ENCODE measurements at places on chromosomes 13 and 19.

DNA sequence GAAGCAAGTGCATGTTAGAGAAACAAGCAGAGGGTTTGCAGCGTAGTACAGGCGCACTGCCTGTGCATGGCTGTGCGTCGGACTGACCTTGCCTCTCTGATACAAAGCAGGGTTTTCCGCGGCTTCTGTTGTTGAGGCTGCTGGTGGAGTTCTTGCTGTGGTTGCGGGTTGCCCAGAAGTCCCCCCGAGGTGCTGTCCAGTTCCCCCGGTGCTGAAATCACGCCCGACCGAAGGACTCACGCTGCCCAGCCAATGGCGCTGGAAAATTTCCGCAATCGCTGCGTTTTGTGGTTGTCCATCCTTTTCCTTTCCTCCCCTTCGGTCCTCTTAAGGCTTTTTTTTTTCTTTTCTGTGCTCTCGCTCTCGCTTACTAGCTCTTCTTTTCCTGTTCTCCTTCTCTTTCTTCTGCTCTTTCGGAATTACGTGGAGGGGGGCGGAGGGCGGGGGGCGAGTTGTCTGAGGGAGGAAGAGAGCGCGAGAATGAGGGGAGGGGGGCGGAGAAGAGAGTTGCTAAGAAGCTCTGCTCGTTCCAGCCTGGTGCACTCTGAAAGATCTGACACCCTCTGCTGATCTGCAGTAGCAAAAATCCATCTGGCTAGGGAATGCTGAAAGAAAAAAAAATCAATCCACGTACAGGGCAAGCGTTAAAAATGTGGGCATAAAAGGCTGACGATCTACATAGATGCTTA is at the start of gene SLITRK1:
SLITRK1 (minus strand) TSS at position 558 of the 689 bp plus-strand sequence. CDS start 967 bp downstream, outside the sequence.
- peak; percentile 49 for DNase-seq

DNA sequence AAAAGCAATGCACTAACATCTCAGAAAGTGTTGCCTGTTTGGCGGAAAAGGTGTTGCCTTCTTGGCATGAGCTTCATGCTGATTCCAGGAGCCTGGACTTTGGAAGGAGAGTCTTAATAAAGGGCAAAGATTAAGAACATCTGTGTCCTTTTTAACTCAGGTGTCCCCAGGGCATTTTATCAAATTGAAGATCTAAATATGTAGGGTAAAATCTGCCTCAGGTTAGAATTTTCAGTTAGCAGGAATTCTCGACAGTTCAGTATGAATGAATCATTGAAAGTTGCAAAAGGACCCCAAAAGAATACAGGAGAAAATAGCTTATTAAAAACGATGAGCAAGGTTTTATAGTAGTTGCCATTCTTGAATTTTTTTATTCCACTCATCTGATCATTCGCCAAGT is 325.2 kb downstream of the SUCLA2 start:
- no peak for DNase-seq

DNA sequence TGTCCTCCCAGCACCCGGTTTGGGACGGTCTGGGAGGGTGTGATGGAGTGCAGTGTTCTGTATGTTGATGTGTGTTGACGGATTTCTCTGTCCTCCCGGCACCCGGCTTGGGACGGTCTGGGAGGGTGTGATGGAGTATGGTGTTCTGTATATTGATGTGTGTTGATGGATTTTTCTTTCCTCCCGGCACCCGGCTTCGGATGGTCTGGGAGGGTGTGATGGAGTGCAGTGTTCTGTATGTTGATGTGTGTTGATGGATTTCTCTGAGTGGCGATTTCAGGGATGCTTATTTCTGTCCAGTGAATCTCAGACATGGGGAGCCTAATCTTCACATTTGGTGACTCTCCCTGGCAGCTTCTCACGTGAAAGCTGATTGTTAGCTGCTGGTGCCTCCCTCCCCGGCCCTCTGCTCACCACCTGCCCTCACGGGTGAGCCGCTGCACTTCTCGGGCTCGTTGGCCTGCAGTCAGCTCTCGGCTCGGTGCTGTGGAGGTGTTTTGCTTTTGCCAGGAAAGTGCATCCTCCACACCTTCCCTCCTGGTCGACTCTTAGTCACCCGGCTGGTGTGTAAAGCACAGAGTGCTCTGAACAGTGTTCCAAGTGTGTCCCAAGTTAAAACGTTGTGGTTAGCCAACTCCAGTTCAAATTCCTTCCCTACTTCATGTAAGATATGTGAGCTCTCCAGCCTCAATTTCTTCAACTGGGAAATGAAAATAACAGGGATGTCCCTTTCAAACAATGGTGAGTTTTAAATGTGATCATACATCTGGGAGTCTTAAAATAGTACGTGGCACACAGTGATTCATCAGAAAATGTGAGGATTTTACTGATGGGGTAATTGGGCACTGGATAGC is 54.6 kb downstream of the ATP11A start:
- no peak for DNase-seq

GRCh38 chr13:49495783-49496762 is at the start of gene PHF11:
Gene PHF11, plus strand, starts transcription at chr13:49495953. Its CDS starts 49 bp downstream, at chr13:49496002.
- DNase-seq = peak; percentile 90

- no peak for DNase-seq
Observed at GRCh38 chr19:58003174-58003828, 681 bp upstream of the ZNF606 start.

DNA sequence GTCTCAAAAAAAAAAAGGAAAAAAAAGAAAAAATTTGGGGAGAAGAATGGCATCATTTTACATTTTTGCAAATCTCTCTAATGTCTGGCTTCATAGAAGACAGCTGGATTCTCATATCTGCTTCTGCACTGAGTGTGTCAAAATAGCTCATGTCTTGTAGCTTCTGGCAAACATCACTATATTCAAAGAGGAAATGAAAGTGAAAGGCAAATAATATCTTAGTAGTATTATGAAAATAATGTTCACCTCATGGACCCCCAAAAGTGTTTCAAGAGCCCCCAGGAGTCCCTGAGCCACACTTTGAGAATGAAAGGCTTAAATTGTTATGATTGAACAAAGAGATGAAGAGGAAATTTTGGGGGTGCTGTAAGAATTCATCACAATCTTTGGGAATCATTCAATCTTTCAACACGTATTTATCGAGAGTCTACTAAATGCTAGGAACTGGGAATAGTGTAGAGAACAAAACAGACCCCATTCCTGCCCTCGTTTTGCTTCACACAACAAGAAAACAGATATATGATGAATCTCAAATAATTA is 1.2 kb upstream of the SLC6A16 start:
- no peak for DNase-seq

DNA sequence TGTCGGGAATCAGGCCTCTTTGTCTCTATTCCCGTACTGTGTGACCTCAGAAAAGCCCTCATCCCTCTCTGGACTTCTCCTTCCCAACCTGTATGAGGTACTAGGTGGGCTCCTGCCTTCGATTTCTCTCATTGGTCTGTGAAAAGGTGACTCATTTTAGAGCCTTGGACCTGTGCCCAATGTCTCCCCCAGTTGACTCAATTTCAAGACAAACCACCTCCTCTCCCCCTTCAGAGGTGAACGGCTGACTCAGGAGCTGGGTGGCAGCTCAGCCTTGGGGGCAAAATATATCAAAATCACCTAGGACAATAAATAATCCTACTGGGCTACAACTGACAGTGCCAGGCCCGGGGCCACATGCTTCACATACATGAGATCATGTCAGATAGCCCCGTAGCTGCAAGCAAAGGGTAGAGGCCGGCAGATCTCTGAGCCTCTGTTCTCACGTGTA is 630 bp downstream of the COQ8B start:
- DNase-seq = peak; percentile 56

GRCh38 chr13:22967669-22968068 is 213.1 kb upstream of the SGCG start:
- DNase-seq = no peak

DNA sequence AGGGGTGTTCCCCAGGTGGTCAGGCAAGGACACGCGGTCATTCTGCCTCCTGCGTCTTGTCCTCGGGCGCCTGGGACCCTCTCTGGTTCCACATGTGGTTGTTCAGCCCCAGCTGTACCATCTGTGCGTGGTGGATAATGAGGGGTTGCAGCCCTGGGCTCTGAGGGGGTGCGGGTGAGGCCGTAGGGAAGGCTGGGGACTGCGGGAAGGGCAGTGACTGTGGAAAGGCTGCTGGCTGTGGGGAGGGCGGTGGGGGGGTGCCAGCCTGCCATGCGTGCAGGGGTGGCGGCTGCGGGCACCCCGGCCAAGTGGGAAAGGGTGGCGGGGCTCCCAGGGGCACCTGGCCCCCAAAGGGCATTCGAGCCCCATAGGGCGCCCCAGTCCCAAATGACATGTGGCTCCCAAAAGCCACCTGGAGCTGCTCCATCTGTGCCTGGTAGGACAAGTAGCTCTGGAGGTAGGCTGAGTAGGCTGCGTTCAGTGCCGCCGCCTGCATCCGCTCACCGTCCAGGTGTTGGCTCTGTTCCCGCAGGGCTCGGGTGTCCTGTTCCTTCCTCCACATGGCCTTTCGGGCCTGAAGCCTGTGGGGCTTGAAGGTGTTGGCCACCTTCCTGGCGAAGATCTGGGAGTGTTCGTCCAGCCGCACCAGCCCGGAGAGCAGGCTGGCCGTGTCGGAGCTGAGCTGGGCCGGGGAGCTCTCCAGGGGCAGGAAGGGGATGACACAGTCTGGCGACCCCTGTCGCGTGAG is 15.1 kb downstream of the TICAM1 start:
- no peak for DNase-seq

DNA sequence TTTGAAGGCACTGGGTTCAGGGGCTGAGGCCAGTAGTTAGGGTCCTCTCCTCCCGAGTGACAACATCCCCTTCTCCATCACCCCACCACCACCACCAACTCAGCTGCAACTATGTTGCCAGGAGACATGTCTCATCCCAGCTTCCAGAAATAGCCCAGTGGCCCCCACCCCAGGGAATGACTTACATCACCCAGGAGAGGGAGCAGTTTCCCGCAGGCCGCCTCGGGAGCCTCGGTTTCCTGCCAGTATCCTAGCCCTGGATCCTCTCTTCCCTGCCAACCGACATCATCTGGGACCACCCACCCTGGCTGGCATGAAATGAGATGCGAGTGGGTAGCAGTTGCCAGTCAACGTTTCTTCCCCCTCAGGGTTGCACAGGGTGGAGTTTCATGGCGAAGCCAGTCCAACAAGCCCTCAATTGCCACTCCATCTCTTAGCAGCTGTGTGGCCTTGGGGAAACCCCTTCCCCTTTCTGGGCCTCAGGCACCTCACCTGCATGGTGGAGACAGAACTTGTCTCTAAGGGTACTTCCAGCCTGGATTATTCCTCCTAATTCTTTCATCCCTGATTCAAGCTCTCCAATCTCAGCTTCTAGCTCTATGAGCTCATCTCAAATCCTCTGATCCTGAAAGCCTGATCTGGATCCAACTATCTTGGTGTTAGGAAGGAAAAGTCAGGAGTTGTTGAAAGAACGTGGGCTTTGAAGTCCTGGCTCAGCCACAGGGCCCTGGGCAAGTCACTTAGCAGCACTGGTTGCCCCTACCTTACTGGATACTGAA is 3.9 kb upstream of the GSK3A start:
- no peak for DNase-seq

DNA sequence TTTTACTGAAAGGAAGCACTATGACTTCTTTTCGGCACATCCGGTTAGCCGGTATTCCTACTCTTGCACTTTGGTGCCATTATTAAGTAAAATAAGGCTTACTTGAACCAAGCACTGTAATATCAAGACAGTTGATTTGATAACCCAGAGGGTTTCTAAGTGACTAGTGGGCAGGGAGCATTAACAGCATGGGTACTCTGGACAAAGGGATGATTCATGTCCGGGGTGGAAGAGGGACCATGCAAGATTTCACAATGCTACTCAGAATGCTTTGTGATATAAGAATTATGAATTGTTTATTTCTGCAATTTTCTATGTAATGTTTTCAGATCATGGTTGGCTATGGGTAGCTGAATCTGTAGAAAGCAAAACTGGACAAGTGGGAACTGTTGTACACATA is 282.1 kb downstream of the TDRD3 start:
- DNase-seq = no peak

GRCh38 chr13:97198753-97199152 is 23.4 kb upstream of the MBNL2 start:
- no peak for DNase-seq

GRCh38 chr19:4620675-4621074 is 18.6 kb upstream of the TNFAIP8L1 start:
- DNase-seq = no peak

GRCh38 chr13:112956571-112957294 is 12.3 kb upstream of the MCF2L start:
- no peak for DNase-seq

- DNase-seq = no peak
Observed at GRCh38 chr13:76425935-76426334, 460.3 kb downstream of the KCTD12 start.

DNA sequence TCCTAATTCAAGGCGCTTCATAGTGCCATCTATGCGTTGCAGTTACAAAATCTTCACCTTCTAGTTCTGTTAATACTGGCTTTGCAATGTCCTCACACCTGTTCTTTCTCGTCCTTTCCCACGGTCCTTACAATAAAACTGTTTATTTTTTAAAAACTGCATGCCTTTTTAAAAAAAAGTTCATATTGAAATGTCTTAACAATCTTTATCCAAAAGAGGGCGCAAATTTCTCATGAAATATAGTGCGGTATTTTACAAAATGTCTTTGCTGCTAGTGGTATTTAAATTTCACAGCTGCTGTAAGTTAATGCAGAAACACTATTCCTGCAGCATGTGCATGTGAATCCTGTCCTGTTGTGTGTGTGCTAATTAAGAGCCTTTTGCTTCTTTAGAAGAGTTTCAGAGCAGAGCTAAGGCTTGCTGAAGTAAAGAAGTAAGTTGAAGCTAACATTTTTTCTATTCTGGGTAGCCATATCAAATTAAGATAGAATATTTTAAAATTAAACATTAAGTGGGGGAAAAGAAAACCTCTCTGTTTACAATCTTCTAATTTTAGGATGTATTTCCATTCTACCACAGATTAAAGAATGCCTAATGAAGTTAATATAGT is 15.8 kb upstream of the CLDN10 start:
- no peak for DNase-seq

DNA sequence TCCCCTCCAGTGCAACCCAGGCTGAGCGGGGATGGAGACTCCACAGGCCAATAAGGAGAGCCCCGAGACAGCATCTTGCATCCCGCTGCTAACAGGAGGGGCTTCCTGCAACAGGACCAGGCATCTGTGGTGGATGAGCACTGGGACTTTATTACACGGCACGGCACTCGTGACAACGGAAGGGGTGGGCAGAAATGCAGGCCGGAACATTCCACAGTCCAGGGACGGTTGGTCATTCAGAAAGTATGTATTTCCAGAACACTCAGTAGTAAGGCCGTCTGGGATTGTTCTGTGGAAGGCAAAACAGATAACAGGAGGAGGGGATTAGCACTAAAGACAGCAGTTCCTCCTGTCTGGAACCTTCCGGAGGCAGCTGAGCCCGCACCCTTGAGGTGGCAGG is 3.3 kb upstream of the TM6SF2 start:
- no peak for DNase-seq

DNA sequence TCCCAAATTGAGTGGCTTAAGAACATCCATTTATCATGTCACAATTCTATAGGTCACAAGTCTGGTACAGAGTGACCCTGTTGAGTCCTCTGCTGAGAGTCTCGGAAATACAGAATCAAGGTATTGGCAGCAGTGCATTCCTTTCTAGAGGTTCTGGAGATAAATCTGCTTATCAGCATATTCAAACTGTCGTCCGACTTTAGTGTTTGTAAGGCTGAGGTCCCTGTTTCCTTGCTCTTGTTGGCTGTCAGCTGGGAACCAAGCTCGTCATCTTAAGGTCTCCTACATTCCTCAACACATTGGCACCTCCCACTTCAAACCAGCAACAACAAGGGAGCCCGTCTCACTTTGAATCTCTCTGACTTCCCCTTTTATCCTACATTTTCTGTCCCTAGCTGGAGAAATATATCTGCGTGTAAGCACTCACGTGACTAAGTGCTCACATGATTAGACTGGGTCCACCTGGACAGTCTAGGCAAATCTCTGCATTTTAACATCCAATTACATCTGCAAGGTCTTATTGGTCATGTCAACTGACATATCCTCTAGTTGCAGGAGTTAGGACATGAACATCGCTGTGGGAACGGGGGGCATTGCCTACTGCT is 886.8 kb downstream of the PCDH9 start:
- DNase-seq = no peak
